ENCODE measurements at places on chromosomes 3 and 15.
A peak's percentile ranks its signal among the peaks of the same experiment; 100 is the strongest.

DNA sequence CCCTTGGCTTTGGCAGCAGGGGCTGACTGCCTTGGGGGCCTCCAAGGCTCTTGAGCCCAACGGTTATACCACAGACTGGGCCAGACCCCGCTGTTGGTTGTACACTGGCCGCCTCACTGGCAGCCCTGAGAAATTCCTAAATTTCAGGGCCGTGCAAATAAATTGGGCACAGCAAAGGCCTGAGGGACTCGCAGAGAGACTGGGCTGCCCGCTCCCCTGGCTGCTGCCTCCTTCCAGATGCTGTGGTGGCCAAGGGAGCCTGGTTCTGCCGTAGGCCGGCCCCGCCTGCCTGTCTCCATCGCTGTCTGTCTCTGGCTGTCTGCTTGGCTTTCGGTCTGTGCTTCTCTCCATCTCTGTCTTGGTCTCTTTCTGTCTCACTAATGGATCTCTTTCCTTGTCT is 9.0 kb downstream of the FBLN2 start:
- DNase-seq = no peak

DNA sequence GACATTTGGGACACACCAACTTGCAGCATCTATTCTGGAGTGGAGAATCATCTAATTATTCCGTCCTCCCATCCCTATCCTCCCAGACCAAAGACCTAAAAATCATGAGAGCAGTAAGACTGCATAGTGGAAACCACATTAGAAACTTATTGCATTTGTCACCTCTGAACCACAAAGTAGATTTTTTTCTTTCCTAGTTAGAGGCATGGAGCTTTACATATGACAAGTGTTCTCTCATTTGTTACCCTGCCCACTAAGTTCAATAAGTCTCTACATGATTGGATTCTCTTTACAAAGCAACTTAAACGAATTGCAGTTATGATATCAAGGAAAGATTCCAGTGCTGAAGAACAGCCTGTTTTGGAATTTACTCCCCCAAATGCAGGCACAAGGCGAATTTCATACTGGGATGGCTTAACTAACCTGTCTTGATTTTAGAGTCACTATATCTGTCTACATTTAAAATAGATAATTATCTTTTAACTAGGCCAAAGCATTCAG is 42.3 kb upstream of the LRRFIP2 start:
- DNase-seq = no peak

DNA sequence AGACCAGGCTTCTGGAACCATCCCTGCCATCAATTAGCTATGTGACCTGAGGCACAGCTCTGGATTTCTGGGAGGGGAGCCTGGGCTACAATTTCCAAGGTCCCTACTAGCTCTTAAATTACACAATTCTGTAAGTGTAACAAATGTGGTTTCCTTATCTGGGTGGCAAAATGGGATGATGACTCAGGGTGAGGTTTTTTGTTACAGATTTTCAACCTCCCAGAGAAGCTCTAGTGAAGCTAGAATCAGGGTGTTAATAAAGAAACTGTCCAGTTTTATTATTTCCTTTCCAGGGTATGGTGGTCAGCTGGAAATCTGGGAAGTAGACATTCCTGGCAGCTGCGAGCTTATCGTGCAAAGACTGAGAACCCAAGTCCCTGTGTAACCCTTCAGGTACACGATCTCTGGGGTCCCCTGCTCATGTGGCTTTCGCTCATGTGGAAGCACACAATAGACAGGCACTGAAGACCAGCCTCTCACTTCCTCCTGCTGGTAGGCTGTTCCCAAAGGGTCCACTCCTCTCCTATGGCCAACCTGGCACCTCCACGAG is 7.3 kb downstream of the RAB27A start:
- DNase-seq = peak; percentile 61

- peak; percentile 12 for DNase-seq
Measured at GRCh38 chr3:59817511-59817910, 767.7 kb upstream of the CFAP20DC start.

- no peak for DNase-seq
Measured at GRCh38 chr3:25548836-25549235, 115.9 kb downstream of the TOP2B start.

- DNase-seq = peak; percentile 76
Measured at GRCh38 chr3:142896201-142896755, 7.4 kb upstream of the PCOLCE2 start.

DNA sequence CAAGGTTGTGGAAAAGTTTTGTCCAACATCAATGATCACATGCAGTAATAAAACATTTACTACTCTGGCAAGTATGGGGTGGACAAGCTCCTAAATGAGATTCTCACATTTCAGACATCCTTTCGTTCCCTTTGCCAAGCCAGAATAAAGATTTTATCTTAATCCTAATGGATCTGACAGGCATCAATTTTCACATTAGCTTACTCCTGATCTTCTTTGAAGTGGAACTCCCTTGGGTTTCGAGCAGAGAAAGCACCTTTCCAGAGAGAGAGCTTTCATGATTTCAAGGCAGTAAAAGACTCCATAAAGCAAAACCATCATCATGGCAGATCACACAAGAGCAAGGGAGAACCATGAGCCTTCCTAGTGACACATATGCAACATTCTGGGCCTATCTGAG is 27.3 kb upstream of the EID1 start:
- DNase-seq = no peak

DNA sequence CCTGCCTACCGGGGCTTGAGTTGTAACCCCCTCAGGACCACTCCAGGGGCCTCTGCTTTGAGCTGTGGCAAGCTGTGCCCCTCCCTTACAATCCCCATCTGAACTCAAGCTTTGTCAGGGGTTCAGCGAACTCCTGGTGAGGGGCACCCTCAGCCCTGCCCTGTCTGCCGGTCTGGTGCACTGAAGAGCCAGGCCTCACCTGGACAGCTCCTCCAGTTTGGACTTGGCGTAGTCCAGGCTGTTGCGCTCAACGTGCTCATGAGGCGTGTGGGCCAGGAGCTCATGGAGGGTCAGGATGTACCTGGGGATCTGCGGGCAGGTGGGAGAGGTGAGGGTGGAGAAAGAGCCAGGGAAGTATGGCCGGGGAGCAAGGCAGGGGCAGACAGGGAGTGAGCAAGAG is 59.4 kb downstream of the RASGRF1 start:
- DNase-seq = no peak

DNA sequence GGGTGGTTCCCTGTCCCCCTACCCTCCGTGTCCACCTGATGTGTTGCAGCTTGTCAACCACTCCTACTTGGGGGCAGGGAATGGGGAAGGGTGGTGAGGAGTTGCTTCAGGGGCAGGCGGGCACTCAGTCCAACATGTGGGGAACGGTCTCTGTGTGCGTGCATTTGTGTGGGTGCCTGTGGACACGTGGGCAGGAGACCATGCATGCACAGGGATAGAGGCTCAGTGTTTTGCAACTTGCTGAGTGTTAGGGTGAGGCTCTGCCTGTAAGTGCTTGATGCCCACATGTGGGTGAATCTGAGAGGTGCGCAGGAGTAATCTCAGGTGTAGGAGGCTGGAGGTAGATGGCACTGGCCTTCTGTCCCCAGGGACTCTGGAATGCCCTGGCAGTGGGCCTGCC is 24.4 kb upstream of the TMEM115 start:
- no peak for DNase-seq

DNA sequence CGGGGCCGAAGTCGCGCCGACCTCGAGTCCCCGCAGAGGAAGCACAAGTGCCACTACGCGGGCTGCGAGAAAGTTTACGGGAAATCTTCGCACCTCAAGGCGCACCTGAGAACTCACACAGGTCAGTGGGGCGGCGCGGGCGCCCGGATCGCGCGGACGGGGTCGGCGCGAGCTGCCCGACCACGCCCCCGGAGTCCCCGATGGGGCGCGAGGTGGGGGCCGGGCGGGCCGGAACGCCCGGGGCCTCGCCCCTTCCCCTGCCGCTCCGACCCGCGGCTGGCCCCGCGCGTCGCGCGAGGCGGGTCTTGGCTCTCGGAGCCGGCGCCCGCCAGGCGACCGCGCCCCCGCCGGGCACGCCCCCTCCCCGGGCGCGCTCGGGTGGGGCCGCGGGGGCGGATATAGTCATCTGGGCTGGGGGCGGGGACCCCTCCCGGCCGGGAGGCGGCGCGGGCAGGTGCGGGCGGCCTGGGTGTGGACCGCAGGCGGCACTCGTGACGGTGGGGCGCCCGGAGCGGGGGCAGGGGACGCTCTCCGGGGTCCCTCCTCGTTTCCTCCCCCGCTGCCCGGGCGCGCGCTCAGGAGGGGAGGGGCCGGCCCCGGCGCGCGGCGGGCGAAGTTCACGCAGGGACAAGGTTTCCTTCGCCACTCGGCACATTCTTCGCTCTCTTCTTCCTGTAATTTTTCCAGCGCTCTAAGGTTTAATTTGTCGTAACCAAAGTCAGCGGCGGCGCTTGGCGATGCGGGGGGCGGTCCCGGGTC is 1.2 kb downstream of the KLF13 start:
- peak; percentile 48 for DNase-seq

- DNase-seq = no peak
Measured at GRCh38 chr15:76391847-76392246, 55.3 kb downstream of the ISL2 start.

DNA sequence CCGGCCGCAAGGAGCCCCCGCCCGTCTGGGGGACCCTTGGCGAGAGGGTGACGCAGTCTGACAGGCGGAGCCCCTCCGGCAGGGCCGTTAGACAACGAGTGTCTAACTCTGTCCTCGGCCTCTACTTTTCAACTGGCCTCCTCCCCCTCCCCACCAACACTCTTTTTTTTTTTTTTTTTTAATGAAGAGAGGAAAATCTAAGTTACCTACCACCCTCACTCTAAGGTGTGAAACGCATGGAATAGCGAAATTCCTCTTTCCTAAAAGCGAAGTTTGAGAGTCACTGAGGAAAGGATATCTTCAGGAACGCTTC is 521 bp upstream of the SUSD5 start:
- no peak for DNase-seq

DNA sequence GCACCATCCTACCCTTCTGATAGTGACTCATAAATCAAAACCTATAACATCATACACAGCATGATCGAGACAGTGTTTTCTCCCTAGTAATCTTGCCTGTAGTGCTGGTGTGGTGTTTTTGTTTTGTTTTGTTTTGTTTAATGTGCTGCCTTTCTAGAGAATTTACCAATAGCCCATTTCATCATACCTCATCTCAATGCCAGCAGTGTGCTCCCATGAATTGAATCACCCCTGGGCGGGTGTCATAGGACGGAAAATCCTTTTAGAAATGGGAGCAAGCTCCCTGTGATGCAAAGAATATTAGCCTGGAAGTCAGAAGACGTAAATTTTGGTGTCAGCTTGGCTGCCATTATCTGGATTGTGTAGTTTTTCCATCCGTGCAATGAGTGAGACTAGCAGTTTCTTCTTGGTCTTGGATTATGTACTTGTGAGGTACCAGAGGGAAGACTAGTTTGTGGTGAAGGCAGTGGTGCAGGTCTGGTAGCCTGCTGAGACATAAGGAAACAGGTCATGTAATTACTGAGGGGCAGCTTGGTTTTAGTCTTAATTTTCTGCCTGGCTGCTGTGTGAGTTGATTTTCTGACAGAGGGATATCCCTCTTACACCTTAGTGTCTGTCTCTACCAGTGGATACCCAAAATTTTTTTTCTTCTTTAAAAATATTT is 29.9 kb downstream of the IGSF10 start:
- no peak for DNase-seq

GRCh38 chr3:5185093-5185673 is 2.3 kb upstream of the EDEM1 start:
- DNase-seq = no peak

DNA sequence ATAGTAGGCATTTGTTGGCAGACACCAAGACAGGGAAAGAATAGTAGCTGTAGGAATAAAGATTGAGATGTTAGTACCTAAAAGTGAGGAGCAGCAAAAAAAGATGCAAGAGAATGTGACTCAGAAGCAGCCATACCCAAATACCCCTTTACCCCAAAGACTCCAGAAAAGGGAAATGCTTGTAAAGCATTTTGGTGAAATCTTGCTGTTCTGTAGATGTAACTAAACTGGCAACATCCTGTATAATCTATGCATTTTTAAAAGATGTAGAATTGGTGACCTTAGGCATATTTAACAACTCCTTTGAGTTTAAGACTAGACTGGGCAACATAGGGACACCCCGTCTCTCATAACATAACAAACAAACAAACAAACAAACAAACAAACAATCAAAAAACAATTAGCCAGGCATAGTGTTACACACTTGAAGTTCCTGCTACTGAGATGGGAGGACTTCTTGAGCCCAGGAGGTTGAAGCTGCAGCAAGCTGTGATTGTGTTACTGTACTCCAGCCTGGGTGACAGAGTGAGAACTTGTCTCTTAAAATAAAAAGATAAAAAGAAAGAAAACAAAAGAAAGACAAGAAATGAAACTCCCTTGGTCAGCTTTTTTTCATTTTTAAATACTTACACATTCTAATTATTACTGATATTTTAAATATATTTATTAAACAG is 361.5 kb upstream of the KCNH8 start:
- no peak for DNase-seq

DNA sequence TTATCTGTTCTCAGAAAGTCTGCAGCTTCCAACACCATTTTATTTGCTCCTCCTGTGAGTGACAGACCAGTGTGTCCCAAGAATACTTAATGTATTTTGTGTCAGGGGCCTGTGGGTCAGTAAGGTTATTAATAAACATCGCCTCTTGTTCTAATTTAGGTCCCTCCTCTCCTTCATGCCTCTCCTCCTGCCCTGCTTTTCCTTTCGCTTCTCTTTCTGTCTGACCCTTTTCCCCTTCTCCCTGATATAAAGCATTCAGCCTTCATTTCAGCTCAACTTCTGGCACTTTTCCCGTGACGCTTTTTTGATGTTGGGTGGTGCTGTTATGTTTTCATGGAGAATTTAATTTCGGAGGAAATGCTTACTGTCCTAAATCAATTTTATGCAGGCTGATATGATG is 29.7 kb upstream of the NR2F2 start:
- no peak for DNase-seq

DNA sequence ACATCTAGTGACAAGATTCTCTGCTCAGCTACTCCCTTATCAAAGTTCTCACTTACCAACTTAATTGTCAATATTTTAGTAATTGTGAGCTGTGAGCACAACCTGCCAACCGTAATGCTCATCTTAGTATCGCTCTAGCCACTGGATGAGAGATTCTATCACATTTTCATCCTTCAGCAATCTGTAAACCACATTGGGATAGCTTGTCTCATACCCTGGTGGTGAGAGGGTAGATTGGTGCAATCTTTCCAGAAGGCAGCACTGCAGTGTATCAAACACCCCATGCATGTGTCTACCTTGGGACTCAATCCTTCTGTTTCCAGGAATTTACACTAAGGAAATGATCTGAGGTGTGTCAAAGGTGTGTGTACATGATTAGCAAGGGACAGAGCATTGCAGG is 18.9 kb upstream of the ATP8B4 start:
- peak; percentile 29 for DNase-seq

- DNase-seq = no peak
Measured at GRCh38 chr3:25043749-25044148, 384.3 kb upstream of the RARB start.

DNA sequence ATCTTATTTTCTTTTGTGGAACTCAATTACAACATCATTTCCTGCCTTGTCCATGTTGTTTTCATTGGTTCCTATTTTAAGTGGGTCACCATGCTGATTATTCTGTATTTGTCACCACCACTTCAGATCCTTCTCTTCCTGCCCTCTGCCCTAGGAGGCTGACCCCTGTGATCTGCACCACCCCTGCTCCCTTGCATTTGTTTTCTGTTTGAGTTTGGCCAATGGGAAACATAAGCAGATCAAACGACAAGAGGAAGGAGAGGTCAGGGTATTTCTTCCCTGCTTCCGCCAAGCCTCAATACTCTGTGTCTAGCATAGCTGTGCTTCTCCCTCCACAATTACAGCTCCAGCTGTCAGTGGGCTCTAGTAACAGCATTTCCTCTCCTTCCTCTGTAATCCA is 71.6 kb downstream of the IMPG2 start:
- DNase-seq = no peak

Measured in AG08395 (cell line).